Stimulated activated CD4-positive, alpha-beta T cell treated with anti-CD3 and anti-CD28 coated beads, Interleukin-4, amount 100 ng/mL, for 4 hours (primary cell): ENCODE measurements at places on chromosomes 5 and 9.
A peak's percentile ranks its signal among the peaks of the same experiment; 100 is the strongest.

- DNase-seq = no peak
Observed at GRCh38 chr5:173786286-173787187, 101.6 kb upstream of the CPEB4 start.

DNA sequence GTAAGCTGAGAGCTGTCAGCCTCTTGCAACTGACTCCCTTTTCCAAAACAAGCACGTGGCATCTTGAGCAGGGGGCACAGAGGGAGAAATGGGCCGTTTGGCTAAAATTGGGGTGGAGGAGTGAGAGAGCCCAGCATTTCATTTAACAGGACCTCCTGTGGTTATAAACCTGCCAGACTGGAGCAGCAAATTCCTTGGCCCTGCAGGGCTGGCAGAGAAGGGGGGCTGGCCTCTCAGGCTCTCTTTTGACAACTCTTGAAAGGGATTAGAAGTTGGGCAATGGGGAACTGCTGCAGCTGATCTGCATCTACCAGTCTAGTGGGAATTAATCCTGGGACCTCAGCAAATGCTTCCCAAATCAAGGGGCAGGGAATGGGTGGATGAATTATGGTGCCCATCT is 7.2 kb upstream of the POU4F3 start:
- no peak for DNase-seq

DNA sequence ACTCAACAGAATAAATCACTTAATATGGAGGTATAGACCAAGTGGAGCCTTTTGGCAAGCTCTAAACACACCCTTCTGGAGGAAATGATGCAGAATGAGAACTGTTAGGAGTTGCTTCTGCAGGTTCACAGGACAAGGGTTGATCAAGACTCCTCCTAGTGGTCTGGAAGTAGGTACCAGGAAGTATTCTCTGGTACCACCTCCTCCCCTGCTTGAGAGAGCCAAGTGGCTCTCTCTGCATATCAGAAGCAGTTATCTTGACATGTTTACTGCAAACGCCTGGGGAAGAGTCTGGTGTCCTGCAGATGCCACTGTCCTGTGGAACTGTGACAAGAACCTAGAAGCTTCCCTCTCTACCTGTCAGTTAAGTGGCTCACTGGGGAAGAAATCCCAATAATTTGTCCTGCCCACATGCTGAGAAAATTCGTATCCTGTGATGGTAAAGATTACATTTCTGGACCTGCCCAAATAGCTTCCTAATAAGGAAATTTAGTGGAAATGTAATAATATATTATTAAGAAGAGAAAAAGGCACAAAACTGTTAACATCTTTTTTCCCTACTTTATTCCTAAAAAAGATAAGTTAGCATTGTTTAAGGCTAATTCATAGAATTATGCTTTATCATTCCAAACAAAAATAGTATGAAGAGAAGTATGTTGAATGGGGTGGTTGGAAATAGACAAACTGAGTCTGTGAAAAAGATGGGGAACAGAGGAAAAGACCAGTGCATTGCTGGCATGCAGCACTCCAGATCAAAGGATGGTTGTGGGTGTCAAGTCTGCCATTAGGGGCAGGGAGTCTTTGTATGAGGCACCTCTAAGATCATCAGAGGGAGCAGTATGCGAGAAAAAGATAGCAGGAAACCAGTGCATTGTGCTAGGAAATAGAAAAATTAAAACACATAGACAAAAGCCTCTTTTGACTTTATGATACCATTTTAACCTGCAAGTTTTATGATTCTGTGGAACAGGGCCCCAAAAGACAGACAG is 118.8 kb downstream of the CDC42SE2 start:
- no peak for DNase-seq

DNA sequence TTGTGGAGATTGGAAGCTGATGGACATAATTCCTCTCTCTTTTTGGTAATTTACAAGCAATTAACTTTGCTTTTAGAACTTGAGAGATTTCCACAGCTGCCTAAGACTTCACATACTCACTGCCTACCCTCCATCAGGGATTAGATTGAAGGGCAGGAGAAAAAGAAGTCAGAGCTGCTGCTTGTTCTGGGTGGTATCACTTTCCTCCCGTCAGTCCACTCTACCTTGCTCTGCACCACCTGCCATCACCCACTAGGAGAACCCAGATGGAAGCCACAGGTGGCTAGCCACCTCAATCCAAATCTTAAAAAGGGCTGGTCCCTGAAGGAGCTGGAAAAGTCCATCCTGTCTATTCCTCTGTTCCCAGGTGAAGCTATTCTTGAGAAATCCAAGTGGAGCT is 10.5 kb downstream of the IRF1 start:
- no peak for DNase-seq

DNA sequence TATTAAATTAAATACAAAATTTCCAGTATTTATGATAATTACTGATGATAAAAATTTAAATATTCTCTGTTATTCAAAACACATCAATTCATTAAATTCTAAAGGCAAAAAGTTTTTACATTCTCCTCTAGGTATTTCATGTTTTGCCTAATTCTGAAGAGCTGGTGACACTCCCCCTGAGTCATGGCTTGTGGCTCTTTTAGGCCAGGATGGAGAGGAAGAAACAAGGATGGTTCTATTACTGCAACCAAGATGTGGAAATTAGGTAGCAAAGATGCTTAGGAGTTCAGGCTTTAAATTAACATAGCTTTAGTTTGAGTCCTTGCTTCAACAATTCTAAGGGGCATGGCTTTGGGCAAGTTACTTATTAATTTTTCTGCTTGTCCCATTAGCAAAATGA is 1295.8 kb downstream of the EFNA5 start:
- no peak for DNase-seq

- no peak for DNase-seq
Observed at GRCh38 chr9:115015018-115015635, 84.7 kb upstream of the TNFSF8 start.

DNA sequence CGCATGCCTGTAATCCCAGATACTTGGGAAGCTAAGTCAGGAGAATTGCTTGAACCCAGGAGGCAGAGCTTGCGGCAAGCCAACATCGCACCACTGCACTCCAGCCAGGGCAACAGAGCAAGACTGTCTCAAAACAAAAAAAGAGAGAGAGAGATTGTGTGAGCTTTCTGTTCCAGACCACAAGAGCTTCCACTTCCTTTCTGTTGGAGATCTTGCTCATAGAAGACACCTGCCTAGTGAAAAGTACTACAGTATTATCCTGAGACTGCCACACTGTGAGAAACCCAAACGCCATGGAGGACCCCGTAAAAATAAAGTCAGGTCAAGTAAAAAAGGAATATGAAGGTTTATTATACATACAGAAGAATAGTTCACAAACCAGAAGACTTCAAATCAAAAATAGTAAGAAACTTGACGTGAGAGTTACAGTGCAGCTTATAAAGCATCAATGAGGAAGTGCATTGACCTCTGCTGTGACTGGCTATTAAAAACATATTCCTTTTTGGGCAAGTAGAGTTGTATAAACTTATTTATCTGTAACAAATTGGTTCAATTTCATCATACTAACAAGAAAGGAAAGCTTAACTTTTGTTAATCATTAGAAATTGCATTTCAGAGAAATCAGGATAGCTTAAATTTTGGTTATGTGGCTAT is 4.3 kb upstream of the EMB start:
- no peak for DNase-seq

GRCh38 chr5:92401-93220 is 643 bp downstream of the PLEKHG4B start:
- DNase-seq = no peak

DNA sequence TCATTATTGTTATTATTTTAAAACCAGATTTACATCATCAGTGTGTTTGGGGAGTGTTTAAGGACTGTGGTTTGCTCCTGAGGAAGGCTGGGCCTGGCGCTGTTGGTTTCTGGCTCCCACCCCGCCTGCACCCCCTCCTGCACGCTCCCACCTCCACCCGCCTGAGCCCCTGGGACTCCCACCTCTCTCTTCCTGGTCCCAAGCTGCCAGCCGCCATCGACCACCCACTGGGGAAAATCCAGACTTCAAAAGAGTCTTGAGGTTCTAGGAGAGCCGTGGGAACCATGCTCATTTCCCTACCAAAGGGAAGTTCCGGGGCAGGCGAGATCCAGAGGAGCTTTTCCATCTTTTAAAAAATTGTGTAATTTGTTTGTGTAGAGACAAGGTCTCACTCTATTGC is 35.0 kb upstream of the FUBP3 start:
- no peak for DNase-seq

- DNase-seq = no peak
Observed at GRCh38 chr9:10144355-10144754, 468.4 kb downstream of the PTPRD start.

GRCh38 chr9:1184146-1184545 is 134.0 kb downstream of the DMRT2 start:
- DNase-seq = no peak

- no peak for DNase-seq
Observed at GRCh38 chr9:110443866-110444220, 106.2 kb upstream of the TXNDC8 start.

- no peak for DNase-seq
Observed at GRCh38 chr9:86601697-86602096, 247.5 kb upstream of the TUT7 start.

- DNase-seq = peak; percentile 67
Observed at GRCh38 chr5:178483620-178484019, 106.6 kb downstream of the COL23A1 start.

GRCh38 chr5:164000819-164001218 is 495.4 kb downstream of the MAT2B start:
- no peak for DNase-seq

GRCh38 chr5:28430565-28431178 is 1392.3 kb upstream of the CDH9 start:
- DNase-seq = no peak

GRCh38 chr5:152532714-152533113 is 127.6 kb upstream of the NMUR2 start:
- no peak for DNase-seq
